AG04449 (cell line): ENCODE measurements at places on chromosomes 7 and 10.

DNA sequence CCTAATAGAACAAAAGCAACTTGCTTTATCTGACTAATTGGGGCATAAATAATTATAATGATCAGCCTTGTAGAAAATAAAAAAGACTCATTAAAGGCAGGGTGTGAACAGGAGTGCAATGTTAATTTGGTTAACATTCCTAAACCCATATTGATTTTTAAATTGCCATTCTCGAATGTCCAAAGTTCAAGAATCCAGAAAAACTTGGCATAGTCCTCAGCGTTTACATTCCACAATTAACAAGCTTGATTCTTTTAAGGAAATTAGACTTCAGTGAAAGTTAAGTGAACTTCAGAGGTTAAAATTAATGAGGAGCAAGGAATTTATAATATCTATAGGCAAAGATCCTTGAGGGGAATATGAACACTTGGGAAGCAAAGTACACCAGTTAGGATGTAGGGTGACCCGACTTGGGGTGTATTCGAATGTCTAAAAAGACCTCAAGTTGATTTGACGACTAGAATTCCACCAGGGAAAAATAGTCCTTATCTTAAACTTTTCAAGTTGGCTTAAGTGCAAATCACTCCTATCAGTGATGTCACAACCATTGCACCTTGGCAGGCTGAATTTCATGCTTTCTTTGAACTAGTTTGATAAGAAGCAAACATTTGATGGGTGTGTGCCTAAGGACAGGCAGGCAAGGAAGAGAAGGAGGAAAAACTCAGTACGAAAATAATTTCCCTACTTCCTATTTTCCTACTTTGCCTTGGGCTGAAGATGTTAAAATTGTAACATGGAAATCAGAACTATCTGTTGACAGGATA lies 830.4 kb upstream of the COBL start:
- no peak for DNase-seq

- no peak for DNase-seq
Measured at GRCh38 chr10:122852261-122852660, 6.6 kb upstream of the CUZD1 start.

- DNase-seq = no peak
Measured at GRCh38 chr7:38748056-38748610, 117.0 kb upstream of the AMPH start.

- DNase-seq = no peak
Measured at GRCh38 chr10:45624724-45625123, 47.8 kb downstream of the ZFAND4 start.

DNA sequence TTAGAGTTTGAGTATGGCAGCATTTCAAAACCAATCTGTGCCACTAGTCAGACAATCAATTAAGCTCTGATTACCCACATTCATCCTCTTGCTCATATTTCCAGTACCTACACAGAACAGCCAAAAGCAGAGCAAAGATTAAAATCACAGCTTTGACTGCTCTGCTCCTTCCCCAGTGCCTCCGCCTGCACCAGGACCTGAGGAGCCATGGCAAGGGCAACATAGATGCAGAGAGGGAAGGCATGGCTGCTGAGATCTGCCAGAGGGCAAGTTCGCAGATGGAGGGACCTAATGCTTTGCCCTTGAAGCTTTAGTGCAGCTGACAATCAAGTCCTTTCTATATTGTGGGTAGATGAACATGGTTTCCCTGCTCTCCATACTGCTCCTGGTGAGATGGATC lies 148.1 kb downstream of the HTR7 start:
- DNase-seq = no peak

DNA sequence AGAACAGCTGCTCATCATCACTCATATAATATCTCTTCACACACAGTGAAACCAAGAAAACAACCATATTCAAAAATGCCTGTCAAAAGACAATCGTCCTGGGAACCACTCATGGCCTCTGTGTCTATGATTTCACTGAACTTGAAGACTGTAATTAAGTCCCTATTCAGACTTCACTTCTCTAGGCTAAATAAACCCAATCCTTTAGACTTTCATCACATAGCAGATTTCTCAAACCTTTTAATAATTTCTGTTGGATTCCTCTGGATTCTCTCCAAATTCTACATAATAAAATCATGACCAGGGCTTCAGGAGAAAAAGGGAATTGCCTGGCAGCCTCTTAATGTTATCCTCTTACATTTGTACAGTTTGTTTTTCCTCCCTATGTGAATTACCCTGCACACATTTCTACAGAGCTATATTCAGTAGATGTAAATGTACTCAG lies 201.1 kb downstream of the LRRN3 start:
- peak; percentile 26 for DNase-seq

DNA sequence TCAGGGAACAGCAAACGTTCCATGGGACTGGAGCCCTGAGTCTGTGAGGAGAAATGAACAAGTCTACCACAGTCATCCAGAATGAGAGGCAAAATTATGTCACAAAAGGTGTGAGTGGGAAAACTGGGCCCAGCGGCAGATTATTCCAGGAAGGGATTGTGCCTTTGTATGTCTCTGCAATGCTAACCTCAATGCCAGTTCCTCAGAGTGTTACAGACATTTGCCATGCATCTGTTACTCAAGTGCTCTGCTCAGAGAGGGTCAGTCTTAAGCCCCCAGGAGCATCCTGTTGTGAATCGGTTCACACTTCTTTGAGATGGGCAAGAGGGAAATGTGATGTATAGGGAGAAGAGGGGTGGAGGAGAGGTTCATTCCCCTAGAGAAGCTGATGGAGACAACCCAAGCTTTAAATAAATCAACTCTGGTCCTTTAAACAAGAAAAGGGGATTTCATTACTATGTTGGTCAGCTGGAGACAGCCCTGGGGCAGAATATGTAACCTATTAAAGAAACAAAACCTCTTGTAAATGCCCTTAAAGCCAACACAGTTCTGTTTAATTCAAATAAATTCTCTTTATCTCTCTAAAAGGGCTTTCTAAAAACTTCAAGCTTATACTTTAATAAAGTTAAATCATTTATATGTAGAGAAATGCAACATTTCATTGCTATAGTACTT lies 85.9 kb upstream of the GRB10 start:
- no peak for DNase-seq

DNA sequence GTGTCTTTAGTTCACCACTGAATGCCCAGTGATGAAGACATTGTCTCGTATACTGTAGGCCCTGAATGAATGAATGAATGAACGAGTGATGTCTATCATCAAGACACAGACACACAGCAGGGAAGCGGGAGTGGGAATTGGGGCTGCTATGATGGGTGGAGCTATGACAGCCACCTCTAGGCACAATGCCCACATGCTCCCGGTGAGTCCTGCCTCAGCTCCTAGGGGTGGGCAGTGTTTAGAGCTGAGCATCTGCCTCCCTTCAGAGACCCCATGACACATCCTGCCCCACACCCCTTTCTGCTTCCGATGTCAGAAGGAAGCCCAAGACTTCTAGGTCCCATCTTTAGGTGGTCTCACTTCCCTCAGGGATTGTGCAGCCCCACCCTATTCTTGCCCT lies 714.1 kb downstream of the PARD3 start:
- no peak for DNase-seq

DNA sequence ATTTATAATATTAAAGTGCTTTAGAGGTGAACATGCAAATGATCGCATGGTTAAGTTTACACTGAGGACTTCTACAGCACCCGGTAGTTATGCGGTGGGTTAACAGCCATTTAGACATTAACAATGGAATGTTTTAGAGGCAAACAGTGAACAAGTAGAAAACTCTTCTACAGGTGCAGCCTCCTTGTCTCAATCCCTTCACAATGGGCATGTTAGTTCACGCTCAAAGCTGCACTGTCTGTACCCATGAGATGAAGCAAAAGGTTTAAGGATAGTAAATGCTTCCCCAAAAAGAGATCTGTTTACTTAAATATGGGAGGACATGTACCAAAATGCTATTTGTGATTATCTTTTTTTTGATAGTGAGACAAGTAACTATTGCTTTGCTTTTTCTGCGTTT lies 25.1 kb downstream of the PUS7 start:
- DNase-seq = no peak

DNA sequence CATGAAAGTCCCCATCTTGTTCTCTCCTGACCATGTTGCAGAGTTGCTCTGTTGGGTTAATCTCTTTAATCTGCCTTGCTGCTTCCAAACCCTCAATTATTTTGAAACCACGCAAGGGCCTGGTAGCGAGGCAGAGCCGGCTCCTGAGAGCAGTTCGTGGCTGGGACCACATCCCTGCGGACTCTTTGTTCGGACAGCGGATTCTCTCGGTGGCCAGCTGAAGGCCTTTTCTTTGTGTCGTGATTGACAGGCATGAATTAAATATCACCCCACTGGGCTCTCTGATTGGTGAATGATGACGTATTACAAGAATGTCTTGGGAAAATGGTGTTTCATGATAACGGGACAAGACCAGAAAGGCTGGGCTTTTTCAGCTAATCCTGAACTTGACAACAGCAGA lies 66.9 kb upstream of the ARHGAP21 start:
- no peak for DNase-seq

DNA sequence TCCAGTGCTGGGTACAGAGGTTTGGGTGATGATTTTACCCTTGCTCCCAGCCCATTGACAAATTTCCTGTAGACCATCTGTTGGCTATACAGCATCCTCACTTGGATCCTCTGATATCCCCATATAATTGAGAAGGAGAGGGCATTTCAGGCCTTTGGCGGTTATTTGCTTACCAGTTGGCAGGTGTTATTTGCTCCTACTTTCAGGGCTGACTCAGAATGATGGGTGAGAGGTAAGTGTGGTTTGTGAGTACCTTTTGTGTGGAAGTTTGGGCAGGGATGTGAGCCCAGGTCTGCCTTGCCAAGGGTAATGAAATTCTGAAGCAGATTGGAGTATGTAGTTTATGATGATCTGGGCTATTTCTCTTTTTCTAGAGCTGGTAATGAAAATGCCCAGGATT lies 93.6 kb downstream of the LRMDA start:
- DNase-seq = no peak

DNA sequence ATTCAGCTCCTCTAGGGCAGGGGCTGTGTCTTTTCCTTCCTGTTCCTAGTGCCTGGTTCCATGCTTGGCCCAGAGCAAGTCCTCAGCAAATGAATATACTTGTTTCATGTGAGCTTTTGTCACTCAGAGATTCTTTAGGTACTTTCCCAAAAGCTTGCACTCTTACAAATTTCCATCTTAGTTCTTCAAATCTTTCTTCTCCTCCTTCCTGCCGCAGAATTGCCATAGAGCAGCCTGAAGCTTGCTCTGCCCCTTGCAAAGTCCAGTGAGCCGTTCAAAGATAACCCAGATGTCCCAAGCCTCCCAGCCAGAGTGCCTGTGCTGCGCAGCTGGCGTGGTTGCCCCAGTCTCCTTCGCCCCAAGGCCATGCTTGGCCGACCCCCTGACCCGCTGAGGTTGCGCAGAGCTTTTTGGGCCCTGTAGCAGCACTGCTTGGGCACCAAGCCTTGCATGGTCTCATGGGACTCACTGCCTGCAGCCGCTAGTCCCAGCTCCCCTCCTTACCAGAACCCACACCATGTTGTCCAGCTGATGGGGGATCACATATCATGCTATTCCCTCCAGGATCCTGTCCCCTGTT lies 20.7 kb downstream of the CHST3 start:
- no peak for DNase-seq

DNA sequence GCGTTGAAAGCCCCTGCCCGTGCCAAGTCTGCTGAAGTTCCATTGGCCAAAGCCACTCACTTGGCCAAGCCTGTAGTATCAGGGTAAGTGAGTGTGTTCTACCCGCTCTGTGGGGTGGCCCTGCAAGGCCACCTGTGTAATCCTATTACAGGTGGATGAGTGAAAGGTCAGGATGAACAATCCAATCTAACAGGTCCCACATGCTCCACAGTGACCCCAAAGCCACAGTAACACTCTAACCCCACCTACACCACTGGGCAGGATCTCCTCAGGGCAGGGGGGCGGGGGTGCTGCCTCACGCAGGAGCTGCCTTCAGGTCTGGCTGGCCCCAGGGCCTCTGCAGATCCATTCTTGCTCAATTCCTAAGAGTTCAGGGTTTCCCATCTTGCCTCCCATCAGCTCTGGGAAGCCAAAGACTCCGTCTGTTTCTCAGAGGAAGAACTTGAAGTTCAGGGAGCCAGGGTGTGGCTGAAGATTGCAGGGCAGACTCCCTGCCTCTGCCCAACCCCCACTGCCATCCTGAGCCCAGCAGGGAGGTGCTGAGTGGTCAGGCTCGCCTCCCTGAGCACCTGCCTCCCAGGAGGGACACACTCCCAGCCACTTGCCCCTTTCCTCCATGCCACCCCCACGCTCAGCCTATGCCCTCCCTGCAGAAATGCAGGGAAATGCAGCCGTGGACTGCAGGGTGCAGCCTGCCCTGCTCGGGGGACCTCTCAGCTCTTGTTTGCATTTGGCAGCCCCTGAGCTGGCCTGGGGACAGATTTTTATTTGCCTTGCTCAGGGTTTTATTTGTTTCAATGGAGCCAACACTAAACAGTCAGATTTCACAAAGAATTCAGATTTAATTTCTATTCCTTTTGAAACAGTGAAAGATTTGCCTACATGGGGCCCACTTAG lies 9.8 kb upstream of the COMTD1 start:
- no peak for DNase-seq

GRCh38 chr10:110803239-110803749 lies 68.4 kb upstream of the PDCD4 start:
- no peak for DNase-seq

- no peak for DNase-seq
Measured at GRCh38 chr10:58593008-58593407, 80.3 kb downstream of the BICC1 start.

GRCh38 chr7:104010052-104010909 lies 20.8 kb upstream of the RELN start:
- DNase-seq = no peak

DNA sequence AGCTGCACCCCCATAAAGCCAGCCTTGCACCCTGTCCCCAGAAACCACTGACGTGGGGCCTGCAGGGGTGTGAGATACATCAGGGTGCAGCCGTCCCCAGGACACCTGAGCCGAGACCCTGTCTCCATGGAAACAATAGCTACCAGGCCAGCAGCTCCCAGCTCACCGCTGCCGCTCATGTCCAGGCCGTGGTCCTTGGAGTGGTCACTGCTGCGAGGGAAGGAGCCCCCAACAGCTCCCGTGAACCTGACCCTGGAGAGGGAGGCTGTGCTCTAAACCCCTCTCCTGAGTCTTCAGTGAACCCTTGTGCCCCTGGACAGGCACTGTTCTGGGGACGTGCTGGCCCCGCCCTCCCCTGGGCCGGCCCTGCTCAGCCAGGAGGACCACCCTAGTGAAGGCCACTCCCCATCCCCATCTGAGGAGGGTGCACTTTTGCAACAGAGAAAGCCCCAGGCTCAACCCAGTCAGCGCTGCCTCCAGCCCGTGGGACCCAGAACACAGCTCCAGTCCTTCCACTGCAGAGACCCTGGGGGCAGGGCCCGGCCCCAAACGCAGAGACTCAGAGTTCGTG lies 19.6 kb upstream of the INPP5A start:
- no peak for DNase-seq

DNA sequence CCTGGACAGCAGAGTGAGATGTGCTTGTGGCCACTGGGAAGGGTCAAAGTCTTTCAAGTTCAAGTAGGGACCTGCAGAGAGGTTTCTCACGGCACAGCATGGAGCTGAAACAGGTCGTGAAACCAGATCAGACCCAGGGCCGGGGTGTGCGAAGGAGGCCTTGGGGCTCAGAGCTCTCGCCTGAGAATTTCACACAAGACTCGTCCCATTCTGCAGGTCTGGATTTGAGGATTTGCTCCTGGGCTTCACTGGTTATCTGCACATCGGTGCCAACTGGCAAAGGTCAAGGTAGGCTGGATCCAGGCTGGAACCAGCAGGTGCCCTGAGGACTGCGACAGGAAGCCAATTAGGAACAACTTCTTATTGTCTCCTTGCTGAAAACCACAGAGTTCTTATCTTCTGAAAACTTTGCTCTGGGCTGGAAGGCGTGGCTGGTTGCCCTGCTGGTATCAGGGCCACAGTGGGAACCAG lies 24.0 kb upstream of the GTF2I start:
- DNase-seq = no peak
